ENCODE measurements at places on chromosomes 3 and 15.

GRCh38 chr3:13722178-13722577, 157.7 kb downstream of the WNT7A start:
- DNase-seq = no peak

- DNase-seq = no peak
These were observed 636.4 kb downstream of the OTOL1 start for GRCh38 chr3:162132981-162133380.

DNA sequence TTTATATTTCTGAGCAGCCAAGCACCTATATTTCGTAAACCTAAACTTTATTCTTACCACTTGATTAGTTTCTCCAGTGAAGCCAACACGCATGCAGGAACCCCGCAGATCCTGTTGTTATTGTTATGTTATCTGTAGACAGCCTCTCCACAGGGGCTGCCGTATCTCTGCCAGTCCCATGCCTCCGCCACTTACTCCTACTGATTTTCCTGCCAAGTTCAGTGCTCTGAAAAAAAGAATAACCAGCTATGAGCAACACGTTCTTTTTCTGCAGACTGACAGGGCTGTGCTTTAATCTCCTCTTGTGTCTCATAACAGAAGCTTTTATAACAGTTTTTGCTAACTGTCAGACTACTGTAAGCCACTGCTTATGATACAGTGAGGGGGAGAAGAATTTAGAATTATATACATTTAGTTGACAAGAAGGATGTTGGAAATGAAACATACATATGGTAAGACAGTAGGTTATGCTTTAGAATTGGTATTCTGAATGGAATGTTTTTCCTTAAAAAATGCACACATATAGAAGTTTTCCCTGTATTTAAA, 347.4 kb downstream of the SI start:
- DNase-seq = no peak

GRCh38 chr3:28150465-28151206, 90.8 kb upstream of the CMC1 start:
- DNase-seq = peak; percentile 10

- DNase-seq = no peak
These were observed 47.7 kb upstream of the ANKRD28 start for GRCh38 chr3:15845475-15845874.

DNA sequence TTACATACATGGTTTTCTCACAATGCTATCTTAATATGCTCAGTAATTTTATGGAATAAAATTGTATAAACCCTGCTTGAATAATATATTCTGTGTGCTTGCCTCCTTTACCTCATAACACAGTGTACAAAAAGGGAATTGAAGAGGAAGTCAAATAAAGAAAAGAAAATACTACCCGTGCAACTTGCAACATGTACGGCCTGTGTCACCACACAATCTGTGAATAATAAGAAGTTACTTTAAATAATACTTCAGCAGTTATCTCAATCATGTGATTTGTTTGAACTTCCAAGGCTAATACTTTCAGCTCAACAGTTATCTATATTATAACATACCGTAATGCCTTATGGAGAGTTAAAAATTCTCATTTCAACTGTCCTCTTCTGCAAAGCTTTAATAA, 58.1 kb upstream of the SATB1 start:
- no peak for DNase-seq

DNA sequence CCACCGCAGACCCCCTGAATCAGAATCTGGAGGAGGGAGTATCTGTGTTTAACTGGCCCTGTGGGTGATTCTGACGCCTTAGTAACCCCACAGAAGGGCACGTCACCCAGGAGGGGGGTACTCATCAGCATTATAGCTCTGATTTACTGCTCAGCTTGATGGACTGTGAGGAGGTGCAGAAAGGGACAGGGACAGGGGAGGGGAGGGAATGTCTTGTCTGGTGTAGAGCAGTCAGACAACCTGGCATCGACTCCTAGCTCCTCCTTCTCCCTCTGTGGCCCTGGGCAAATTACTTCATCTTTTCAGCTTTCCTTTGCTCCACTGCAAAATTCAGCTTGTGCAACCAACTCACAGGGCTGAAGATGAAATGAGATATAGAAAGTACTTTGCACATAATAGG, 42.3 kb upstream of the GLCE start:
- peak; percentile 77 for DNase-seq

- DNase-seq = no peak
These were observed 253.7 kb upstream of the TPRG1 start for GRCh38 chr3:188918093-188918492.

GRCh38 chr3:138578961-138579574, 15.0 kb downstream of the CEP70 start:
- DNase-seq = no peak

DNA sequence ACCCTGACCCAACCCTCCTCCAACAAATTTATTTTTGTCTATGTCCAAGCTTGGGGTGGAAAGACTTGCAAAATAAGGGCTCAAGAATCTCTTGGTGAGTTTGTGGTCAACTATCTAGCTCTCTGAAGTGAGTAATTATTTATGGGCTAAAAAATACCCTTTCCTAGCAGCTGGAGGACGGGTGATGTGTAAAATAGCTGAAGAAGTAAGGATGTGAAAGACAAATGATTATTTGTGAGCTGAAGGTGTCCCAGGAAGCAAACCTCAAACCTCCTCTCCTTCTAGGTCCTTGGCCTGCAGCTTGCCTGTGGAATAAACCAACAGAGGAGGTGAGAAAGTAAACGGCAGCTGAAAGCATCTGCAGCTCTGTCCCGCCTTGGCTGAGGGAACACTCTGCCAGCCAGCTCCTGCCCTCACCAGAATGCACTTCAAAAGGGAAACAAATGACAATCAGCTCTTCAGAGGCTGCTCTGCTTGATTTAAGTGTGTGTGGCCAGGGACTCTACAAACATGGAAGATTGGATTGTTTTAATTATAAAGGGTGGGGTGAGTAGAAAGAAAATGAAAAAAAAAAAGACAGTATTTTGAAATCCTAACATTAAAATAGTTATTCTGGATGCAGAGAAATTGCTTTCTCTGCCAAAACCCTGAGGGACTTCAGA, 60.3 kb downstream of the TM4SF4 start:
- DNase-seq = no peak

GRCh38 chr3:189144645-189145044, 27.1 kb upstream of the TPRG1 start:
- DNase-seq = peak; percentile 80

- DNase-seq = peak; percentile 63
These were observed 283.4 kb upstream of the VEPH1 start for GRCh38 chr3:157786618-157787017.

DNA sequence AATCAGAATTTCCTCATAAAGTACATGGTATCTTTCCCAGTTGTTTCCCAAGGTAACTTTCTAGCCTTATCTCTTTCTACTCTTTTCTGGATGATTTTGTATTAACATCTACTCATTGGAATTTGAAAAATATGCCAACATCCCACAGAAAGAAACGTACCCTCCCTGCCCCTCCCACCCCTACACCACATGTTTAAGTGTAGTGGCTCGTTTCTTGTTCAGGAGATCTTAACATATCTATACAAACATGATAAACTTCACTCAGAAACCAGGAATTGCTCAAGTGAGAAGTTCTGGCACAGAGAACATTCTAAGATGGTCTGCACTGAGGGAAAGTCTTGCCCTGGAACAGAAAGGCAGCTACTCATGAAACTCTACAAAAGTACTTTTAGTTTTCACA, 404.7 kb downstream of the SOX2 start:
- no peak for DNase-seq

DNA sequence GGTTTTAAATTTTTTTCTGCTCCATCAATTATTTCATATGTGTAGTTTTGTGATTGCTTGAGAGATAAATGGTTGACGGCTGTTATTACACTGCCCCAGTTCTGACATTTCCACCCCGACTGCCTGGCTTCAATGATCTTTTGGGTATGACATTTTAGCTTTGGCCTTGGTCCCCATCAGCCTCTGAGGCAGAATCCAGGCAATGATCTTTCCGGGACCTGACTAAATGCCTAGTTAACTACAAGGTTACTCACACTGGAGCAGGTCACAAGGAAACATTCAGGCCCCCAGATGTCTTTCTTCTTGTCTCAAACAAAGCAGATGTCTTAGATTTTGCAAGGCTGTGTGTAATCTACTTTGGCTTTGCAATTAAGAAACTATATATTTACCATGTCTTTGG, 61.1 kb upstream of the TMCO5A start:
- no peak for DNase-seq

- no peak for DNase-seq
These were observed 466.4 kb upstream of the SGO1 start for GRCh38 chr3:20652231-20652986.

- no peak for DNase-seq
These were observed 166.1 kb downstream of the ZNF621 start for GRCh38 chr3:40690749-40691451.

- DNase-seq = no peak
These were observed 41.3 kb downstream of the PLD1 start for GRCh38 chr3:171768986-171769385.

GRCh38 chr15:81084716-81085115, 49.4 kb upstream of the CFAP161 start:
- DNase-seq = no peak

GRCh38 chr3:9779721-9780457, 10.1 kb upstream of the CAMK1 start:
- DNase-seq = no peak

- DNase-seq = no peak
These were observed 108.9 kb downstream of the CCNL1 start for GRCh38 chr3:157051055-157051454.

DNA sequence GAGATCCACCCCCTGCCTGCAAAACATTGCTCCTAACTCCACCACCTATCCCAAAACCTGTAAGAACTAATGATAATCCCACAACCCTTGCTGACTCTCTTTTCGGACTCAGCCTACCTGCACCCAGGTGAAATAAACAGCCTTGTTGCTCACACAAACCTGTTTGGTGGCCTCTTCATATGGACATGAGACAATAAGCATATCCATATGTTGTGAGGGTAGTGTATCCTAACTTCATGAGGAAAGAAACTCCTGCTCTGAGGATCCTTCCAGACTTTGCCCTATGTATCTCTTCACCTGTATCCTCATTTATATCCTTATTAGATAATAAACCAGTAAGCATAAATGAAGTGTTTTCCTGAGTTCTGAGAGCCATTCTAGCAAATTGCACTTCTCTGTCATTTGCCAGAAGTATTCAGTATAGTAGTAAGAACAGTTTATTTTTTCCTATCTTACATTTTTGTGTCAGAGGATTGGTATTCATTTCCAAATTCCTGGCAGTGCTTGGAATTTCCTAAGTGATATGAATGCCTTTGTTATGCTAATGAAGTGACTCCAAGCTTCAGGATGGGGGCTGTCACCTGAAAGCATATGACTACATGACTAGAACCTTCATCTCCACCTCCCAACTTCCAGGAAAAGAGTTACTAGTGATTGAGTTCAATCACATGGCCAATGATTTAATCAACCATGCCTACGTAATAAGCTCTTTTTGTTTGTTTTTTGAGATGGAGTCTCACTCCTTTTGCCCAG, 30.2 kb downstream of the TTBK2 start:
- peak; percentile 95 for DNase-seq

DNA sequence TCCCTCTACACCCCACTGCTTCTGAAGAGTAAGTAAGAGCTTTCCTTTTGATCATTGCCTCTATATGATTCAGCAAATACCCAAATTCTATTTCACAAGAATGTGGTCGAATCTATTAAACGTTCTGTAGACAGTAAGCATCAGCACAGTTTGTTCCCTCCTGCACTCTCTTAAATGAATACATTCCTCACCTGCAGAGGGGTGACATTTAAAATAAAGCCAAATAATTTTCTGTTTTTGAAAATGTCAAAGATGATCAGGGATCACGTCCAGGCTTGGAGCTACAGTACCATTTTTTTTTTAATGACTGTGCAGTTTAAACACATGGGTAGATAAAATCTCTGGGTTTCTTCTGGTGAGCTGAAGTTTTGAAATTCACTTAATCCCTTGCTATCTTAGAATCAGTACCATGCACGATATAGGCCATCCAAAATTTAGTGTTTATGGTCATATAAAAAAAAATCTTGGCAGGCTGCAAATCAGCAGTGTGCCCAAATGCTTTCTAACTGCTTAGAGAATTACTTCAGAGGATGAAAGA, 12.8 kb downstream of the PYDC2 start:
- DNase-seq = no peak

DNA sequence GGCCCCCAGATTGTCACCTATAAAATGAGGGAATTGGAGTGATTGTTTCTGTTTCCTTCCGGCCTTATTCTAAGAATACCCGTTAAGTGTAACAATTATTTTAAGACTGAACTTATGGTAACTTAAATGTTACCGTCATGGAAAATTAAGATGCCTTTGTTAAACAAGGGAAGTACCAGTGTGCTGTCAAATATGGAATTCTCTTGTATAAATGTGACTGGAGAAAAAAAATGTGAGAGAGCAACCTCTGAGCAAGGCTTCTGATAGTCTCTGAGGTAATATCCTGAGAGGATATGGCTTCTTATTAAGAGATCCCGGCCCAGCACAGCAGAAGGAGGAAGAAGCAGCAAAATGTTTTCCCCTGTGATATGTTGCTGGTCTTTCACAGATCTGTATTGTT, 480.7 kb upstream of the ADAMTS9 start:
- no peak for DNase-seq

GRCh38 chr15:67833710-67834511, 5.9 kb downstream of the RNU6-1 start:
- peak; percentile 46 for DNase-seq

- DNase-seq = peak; percentile 97
These were observed 2.6 kb upstream of the CIB2 start for GRCh38 chr15:78133801-78134200.

DNA sequence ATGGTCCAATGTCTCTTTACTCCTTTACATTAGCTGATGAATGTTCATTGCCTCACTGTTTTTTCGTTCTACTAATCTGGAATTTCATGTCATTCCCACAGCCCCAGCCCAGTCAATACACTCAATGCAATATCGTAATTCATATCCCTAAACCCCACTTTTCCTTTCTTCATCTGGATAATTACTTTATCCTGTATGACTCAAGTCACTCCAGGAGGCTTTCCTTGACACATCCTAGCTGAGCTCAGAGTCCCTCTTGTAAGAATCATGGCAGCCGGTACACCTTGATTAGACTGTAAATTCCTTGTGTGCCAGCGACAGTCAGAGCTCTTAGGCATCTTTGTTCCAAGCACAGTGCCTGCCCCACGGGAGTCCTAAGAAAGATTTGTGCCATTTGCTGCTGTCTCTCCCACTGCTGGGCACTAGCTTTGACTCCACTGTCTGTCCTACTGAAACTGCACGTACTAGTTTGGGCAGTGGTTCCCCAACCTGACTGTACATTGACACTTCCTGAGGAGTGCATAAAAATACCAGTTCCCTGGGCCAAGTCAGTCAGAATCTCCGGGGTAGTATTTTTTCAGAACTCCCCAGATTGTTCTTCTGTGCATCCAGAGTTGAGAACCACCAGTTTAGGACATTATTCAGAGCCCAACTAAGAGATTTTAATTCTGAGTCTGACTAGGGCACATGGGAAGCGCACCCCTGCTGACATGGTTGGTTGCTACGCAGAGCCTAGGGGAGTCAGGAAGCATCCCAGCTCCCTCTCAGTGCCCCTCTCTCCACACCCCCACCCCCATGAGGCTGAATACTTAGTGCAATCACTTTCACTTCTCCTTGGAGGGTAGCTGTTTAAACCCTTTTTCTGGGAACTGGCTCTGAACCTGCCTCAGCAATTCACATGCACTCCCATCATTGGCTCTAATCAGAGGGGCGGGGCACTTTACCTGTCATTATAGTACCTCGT, 19.5 kb upstream of the C3orf70 start:
- DNase-seq = peak; percentile 38

- no peak for DNase-seq
These were observed 584.8 kb downstream of the DIPK2A start for GRCh38 chr3:144556392-144556791.
